Camera-type eye (tissue), 1 donor: ENCODE measurements at places on chromosomes 5 and 9. TPM values are rescaled to one million over a fixed set of nuclear protein-coding genes. Genes with fewer than 3 reads are reported as not detected.

NMUR2 gene
- 0.22 TPM for total RNA-seq

RMI1 gene
- total RNA-seq: 22.7 TPM

WNT8A gene
- not detected for total RNA-seq

TMEFF1 gene
- 29.2 TPM for total RNA-seq

QRFP gene
- not detected for total RNA-seq

IL9 gene
- not detected for total RNA-seq

CD72 gene
- total RNA-seq: 2.5 TPM

LHX3 gene
- total RNA-seq: 18.5 TPM

PCDHGA10 gene
- 15.6 TPM for total RNA-seq

FIBCD1 gene
- 10.2 TPM for total RNA-seq

PCDHA11 gene
- 8.9 TPM for total RNA-seq

FSD1L gene
- 43.7 TPM for total RNA-seq

SUSD1 gene
- total RNA-seq: 44.2 TPM

CTXN3 gene
- total RNA-seq: 4.0 TPM

GABRP gene
- 7.6 TPM for total RNA-seq

ORM1 gene
- total RNA-seq: not detected

SVEP1 gene
- total RNA-seq: 27.3 TPM

ACOT12 gene
- not detected for total RNA-seq

PPP1R26 gene
- 32.5 TPM for total RNA-seq

LECT2 gene
- not detected for total RNA-seq
